ENCODE measurements at places on chromosomes 4 and X.

DNA sequence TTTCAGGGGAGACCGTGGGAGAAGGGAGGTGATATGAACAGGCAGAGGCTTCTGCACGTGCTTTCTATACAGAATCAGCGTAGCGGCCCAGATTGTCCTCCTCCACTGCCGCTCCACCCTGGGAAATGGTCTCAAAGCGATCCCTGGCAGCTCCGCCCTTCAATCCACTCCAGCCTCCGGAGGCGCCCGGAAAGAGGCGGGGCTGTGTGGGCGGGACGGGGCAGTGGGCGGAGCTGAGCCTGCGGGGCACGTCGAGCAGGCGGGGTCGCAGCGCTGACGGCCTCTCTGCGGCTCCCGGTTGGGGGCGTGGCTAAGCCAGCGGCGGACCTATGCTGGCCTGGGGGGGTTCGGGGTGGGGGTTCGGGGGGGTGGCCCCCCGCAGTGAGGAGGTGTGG, 210 bp upstream of the SMIM10L2A start:
- DNase-seq: peak; percentile 42

DNA sequence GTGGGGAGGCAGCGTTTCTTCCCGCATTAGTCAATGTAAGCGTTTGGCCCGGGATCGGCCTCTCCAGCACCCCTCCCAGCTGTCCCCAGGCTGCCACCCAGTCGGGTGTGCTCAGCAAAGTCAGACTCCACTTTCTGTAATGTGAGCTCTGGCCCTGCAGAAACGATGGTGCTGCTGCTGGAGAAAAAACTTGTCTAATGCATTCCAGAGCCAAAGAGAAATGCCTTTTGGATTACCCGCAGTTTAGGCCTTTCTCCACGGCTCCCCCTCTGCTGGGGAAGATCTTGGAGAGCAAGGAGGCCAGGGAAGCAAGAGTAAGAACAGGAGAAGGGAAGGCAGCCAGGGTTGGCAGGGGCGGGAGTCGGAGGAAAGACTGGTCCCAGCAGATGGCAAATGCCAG, 55.2 kb downstream of the ELF4 start:
- no peak for DNase-seq

GRCh38 chr4:170674176-170674575, 584.4 kb upstream of the AADAT start:
- no peak for DNase-seq

DNA sequence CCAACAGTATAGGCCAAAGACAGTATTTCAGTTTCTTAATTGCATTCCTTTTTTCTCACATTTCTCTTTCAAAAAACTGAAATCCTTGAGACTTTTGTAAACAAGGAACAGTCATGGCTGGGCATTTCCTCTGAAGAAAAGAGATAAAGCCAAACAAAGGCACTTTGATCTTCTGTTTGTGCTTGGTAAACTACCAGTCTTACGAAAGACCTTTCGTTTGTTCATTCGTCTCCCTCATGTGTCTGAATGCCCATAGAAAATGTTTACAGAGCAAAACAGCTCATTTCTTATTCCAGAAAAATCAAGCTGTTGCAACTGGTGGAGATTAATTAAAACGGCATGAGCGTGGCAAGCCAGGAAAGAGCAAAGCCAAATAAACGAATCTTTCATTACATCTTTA, 178.0 kb downstream of the GASK1B start:
- DNase-seq: no peak

DNA sequence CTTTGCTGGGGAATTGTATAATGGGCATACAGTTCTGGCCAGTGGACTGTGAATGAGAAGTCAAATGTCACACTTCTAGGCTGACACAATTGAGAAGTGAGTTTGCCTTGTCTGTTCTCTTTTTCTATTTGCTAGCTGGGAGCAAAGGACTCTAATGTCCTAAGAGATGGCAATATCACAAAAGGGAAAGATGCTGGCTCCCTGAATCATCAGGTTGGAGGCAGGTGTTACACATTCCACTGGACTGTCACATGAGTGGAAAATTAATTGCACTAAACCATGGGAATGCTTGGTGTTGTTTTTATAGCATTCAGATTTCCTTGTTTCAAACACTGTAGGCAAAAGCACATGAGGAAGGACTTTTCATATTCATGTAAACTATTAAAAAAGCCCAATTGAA, 388.3 kb downstream of the ADAM29 start:
- DNase-seq: no peak

DNA sequence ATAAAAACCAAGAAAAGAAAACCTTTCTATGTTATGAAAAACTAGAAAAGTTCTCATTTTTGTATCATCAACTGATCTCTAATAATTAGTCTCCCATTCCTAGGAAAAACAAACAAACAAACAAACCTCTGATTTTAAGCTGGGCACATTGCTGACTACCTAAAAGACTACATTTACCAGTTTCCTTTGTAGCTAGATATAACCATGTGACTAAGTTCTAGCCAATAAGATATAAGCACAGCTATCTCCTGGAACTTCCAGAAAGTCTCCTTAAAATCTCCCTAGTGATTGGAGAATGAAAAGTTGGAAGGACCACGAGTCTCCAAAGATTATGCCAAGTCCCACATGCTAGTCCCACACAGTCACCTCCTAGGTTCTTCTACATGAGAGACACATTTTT, 108.9 kb downstream of the NR3C2 start:
- no peak for DNase-seq

DNA sequence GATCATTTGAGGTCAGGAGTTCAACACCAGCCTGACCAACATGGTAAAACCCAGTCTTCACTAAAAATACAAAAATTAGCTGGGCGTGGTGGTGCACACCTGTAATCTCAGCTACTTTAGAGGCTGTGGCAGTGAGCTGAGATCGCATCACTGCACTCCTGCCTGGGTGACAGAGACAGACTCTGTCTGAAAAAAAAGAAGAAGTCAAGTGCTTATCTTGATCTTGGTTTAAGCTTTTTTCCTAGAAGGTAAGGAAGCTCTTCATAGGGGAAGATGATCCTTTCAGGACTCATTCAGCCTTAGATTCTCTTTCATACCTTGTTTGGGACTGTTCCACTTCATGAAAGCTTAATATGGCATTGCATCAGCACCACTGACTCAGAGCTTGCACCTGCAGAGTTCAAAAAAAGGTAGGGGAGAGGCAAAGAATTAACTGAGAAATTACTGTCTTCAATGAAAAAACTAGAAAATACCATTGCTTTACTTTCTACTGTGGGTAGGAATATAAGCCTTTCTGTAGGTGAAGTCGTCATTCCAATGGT, 70.8 kb upstream of the EPGN start:
- DNase-seq: no peak

- no peak for DNase-seq
Measured at GRCh38 chr4:84362896-84363655, 136.0 kb downstream of the NKX6-1 start.

GRCh38 chrX:47573341-47574075, 8.7 kb upstream of the TIMP1 start:
- DNase-seq: no peak

GRCh38 chrX:137051978-137052642, 18.3 kb upstream of the GPR101 start:
- no peak for DNase-seq

DNA sequence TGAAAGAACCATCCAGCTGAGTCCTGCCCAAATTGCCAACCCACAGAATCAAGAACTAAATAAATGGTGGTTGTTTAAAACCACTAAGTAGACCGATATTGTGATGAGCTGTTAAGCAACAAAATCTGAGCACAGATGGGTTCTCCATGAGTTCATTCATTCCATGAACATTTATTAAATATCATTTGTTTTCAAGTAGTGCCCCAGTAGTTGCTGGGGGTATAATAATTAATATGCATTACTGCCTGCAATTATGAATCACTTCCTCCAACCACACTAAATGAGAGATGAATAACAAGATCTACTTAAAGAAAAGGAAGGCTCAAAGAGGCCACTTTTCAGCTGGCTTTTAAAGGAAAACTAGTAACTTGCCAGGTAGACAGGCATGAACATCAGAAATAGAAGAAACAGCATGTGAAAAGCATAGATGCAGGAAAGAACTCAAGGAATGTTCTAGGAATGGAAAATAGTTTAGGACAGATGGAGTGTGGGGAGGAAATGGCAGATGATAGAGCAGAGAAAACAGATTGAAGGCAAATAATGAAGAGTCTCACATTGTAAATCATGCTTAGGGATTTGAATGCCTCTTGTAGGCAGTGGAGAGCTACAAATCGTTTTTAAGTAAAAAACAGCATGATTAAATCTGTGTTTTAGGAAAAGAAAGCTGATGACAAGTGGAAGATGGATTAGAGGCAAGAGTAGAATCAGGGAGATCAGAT, 641.7 kb upstream of the DIPK2B start:
- DNase-seq: no peak

GRCh38 chr4:138249132-138249531, 7.0 kb upstream of the SLC7A11 start:
- DNase-seq: no peak

DNA sequence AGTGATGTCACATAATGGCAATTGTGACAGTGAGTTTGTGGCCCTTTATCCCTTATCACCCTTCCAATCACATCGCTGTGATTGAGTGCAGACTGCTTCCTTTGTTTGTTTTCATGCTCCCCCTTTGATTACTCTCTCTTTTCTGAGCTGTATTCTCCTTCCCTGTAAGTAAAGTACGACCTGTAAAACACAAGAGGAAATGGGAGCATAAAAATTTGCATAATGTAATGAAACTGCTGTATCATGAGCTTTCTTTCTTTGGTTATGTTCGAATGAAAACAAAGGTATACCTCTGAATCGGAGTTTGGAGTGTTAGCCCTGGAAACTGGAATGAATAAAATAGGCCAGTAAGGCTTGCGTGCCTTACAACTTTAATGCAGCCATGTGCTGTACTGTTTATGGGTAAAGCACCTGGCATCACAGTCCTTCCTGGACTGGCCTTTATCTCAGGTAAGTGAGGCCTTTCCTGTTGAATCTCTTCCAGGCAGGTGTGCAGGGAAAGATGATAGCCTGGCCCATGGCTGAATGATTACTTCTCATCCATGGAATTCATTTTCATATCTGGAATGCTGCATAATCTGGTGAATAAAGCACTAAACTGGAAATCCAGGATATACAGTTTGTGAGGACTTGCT, 26.6 kb upstream of the HS3ST1 start:
- no peak for DNase-seq

GRCh38 chrX:148192547-148192946, 211.4 kb downstream of the FMR1NB start:
- DNase-seq: no peak

DNA sequence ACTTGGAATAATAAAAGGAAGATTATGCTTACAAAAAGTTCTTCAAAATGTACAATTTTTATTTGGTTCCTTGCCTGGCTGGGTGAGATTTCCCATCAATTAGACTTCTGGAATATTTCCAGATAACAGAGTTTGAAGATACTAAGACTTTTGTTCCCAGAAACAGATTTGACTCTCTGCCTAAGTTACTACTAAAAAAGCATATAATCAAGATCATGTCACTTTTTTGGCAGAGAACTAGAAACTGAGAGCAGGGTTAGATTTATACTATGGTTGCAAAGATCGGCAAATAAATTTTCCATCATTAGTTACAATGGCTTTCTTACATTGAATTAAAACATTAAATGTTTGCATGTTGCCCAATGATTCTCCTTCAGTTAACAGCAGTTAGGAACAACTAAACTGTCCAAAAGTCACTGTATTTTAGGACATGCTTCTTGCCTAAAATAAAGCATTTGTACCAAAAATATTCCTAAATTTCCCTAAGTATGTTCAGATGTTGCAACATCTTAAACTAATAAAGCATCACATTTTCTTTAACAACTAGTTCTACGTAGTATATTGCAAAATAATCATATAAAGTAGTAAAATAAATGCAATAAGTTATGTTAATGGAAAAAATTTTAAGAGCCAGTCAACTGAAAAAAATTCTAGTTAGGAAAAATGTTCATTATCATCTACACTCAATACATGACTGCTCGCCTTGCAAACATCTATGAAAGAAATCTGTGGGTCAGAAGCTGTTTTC, 73.0 kb downstream of the SEC24D start:
- no peak for DNase-seq

GRCh38 chr4:3402491-3403347, 39.0 kb upstream of the HGFAC start:
- no peak for DNase-seq

DNA sequence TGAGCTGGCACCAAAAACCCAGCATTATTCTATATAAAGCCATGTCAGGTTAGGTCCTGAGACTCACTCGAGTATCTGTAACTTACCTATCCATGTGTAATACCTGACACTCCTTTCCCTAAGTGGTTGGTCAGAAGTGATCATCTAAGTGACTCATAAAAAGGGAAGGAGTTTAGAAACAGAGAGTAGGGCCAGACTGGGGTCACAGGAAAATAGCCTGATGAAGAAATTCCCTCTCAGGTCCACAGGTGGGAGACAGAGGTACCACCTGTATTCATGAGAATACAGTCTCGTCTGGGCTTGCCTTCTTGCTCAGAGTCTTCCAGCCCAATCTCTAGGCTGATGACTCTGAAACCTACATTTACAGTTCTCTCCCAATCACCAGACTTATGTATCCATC, 161.8 kb upstream of the MAP3K15 start:
- no peak for DNase-seq

GRCh38 chr4:168908093-168908492, 102.0 kb downstream of the CBR4 start:
- no peak for DNase-seq

DNA sequence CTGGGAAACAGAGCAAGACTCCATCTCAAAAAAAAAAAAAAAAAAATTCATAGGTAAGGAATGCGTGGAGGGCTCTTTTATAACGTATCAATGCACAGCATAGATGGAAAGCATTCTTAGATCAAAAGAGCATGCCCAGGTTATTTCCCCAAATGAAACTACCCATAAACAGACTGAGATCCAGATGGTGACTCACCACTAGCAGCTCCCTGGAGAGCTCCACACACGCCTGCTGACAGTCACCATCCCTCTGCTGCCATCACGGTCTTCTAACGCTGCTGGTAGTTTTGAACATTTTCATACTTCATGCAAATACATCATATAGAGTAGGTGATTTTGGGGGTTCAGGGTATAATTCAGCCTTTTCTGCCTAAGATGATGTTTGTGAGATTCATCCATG, 136.9 kb downstream of the ASMT start:
- DNase-seq: no peak

DNA sequence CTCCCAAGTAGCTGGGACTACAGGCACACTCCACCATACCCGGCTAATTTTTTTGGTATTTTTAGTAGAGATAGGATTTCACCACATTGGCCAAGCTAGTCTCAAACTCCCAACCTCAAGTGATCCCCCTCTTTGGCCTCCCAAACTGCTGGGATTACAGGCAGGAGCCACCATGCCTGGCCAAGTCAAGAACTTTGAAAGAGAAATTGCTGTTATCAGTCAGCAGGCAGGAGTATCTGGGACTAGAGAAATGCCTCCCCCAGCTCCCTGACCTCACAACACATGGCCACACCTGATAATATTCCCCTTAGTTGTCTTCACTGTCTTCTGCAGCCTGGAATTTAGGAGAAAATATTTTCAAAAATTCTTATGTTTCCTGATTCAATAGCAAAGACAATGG, 7.4 kb downstream of the TXK start:
- DNase-seq: no peak

- no peak for DNase-seq
Measured at GRCh38 chr4:112511093-112511802, 4.7 kb downstream of the NEUROG2 start.

- DNase-seq: no peak
Measured at GRCh38 chr4:88859191-88859812, 161.7 kb upstream of the NAP1L5 start.

All from DMS79 (cell line).